Iris pigment epithelial cell (primary cell): ENCODE measurements at places on chromosomes 11 and 22.

DNA sequence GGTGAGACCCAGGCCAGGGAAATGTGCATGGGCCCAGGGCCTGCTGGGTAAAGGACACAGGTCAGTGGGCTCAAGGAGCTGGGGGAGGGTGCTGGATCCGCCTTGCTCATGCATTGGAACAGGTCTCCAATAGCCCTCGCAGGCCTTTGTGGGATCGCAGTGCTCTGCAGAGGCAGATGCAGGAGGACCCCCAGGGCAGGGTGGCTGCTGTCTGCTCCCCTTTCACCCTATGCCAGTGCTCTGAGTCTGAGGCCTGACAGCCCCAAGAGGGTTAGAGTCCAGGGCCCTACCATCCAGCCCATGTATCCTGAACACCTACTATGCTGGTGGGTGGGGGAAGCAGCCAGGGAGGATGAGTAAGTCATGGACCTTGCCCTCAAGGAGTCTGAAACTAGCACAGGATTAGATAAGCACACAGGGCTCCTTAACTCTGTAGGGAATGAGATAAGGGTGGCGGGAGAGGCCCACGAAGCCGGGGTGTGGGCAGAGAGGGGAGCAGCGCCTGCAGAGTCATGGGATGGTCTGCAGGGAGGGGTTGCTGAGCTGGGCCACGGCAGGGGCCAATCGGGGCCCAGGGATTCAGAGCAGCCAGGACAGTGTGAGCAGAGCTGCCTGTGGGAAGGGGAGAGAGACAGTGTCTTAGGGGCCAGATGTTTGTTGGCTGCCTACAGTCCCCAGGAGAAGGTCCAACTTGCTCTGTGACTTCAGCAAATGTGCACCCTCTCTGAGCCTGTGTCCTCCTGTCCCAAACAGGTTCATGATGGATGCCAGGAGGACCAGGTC lies 10.5 kb upstream of the EHD1 start:
- DNase-seq = peak; percentile 17

DNA sequence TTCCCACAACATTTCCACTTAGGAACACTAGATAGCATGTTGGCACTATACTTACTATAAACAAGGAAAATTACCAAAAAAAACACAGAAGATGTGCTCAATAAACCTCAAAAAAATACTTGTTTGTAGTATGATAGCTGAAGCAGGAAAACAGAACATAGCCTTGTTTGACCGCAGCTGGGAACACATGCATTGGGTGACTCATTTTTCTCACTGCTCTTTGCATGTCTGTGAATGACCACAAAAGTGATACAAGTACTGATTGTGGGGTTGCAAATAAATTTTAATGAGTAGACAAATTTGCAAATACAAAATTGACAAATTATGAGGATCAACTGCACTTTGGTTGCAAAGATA lies 22.8 kb upstream of the GUCY1A2 start:
- peak; percentile 87 for DNase-seq

- no peak for DNase-seq
Measured at GRCh38 chr11:71156301-71156700, 96.1 kb downstream of the SHANK2 start.

- DNase-seq = no peak
Measured at GRCh38 chr11:42410251-42410955, 901.4 kb upstream of the API5 start.

- DNase-seq = no peak
Measured at GRCh38 chr11:84260862-84261261, 974.7 kb upstream of the CCDC90B start.

DNA sequence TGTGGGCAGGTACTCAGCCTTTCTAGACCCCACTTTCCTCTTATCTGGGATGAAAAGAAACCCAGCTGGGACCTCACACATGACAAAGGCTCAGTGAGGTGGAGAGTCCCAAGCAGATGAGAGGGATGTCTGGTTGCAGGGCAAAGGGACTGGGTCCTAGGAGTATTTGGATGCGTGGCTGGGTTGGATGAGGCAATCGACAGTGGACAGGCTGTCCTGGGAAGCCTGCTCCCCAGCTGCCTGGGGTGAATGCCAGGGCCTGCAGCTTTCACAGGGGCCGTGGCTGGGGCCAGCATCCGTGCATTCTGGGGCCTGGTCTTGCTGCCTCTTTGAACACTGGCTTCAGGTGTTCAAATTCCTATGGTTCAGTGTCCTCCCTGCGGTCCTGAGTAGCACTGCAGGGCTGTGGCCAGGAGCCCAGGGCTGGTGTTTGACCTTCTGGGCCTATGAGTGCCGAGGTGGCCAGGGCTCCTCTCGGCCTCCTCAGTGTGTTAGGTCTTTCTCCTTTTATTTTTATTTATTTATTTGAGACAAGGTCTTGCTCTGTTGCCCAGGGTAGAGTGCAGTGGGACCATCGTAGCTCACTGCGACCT lies 65.3 kb downstream of the MCM5 start:
- DNase-seq = no peak

DNA sequence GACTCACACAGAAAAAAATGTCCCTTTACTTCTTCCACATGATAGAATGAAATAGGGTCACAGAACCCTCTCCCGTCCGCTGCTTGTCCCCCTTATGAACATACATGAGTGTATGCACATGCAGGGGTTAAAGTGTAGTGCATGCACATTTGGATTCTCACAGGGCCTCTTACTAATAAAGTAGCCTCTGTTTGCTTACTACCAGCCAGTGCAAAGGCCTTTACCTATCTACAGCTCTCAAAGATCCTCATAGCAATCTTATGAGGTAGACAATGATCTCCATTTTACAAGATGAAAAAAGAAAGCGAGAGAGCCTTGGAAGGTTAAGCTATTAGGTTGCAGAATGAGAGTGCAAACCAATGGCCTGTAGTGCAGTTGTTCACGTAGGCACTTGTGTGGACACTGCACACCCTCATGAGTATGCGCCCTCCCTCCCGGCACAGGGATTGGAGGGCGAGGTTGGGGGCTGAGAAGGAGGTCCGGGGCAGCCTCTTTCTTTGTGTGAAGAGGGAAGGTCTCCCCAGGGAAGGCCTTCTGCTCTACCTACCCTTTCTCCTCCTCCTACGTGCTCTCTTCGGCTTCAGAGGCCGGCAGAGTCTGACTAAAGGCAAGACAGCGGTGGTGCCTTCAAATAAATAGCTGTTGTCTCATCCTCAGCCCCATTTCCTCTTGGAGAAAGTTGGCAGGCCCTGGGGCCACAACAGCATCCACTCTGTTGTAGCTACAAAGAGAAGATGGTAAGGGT lies 91.3 kb downstream of the CEP164 start:
- no peak for DNase-seq

- DNase-seq = no peak
Measured at GRCh38 chr22:30373331-30374325, 13.6 kb downstream of the RNF215 start.

- no peak for DNase-seq
Measured at GRCh38 chr22:46770726-46771125, 8.3 kb downstream of the TBC1D22A start.

DNA sequence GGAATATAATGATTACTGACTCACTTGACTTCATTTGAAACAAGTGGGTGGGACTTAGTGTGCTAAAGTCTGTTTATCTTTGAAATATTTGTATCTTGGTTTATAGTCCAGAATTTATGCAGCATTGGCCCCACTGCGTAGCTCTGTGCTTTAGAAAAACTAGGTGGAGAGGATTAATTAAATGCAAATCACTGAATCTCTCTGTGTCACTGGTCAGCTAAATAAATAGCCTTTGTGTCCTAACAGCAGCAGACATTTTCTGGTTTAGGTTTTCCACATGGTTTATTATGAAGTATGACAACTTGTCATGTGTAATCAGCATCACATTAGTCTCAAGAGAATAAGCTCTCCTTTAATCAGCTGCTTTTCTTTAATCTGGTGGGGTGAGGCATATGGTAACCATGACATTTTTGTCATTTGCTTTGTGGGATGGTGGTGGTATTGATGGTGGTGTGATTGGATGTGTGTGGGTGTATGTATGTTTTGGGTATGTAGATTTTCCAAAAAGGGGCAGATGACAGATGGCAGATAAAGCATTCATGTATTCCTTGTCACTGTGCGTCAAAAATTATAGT lies 33.9 kb downstream of the BCL2L13 start:
- peak; percentile 50 for DNase-seq

DNA sequence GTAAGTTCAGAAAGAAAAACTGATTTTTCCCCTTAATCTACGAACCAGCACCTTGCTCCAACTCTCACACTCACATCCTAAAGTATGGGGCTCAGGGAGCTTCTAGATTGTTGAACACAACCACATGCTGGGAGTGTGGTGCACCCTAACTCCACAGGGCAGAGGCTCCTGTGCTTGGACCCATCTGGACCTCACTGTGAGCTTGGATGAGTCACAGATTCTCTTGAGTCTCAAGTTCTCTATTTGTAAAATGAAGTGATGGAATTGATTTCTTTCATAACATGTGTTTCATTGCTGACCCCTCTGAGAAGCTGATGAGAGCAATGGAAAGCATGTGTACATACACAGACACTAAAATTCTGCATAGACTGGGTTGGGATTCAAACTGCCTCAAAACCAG lies 109.7 kb downstream of the PGR start:
- DNase-seq = no peak

DNA sequence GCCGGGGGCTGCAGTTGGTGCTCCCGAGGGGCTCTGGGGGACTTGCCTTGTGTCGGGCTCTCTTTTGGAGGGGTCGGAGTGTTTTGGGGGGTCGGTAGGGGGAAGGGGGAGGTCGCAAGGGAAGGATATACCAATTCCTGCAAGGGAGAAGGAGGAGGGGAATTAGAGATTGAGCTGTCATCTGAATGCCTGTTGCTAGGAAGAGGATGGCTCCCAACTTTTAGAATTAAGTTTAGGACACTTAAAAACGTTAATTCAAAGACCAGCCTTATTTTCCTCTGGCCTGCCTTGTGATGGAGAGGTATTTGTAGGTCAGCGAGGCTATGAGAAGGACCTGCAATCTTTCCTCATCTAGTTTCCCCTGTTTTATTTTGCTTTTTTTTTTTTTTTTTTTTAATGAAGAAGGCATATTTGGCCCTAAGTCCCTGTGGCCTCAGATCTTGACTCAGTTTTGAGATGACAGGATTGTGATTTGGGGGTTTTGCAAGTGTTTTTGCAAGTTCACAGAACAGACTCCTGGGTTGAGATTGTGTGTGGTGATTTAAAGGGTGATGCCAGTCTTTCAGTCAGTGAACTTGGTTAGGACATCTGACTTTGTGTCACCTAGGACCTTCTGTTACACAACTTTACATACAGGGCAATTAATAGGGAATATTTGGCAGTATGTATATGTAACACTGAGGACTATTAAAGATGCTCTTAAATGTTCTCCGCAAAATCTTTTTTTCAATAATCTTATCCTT lies 672 bp downstream of the TMEM135 start:
- no peak for DNase-seq

GRCh38 chr11:113488931-113489351 lies 13.7 kb upstream of the DRD2 start:
- no peak for DNase-seq

- DNase-seq = no peak
Measured at GRCh38 chr11:122096272-122097112, 19.5 kb downstream of the BLID start.
